ENCODE measurements at places on chromosomes 11 and 22. TPM values are rescaled to one million over a fixed set of nuclear protein-coding genes. Genes with fewer than 3 reads are reported as not detected.

VPREB1 gene
- not detected for total RNA-seq

TBX1 gene
- 4.1 TPM for total RNA-seq

NOX4 gene
- not detected for total RNA-seq

ANO1 gene
- total RNA-seq, result 0.82 TPM

PHLDA2 gene
- total RNA-seq, result 98.6 TPM

ROBO4 gene
- not detected for total RNA-seq

APOA1 gene
- 0.10 TPM for total RNA-seq

CATSPERZ gene
- 2.6 TPM for total RNA-seq

CCDC116 gene
- total RNA-seq, result 0.06 TPM

DGAT2 gene
- total RNA-seq, result 2.1 TPM

RIMBP3B gene
- 0.38 TPM for total RNA-seq

OR5L2 gene
- total RNA-seq, result not detected

BRSK2 gene
- 5.6 TPM for total RNA-seq

CBLIF gene
- total RNA-seq, result not detected

SLC43A3 gene
- 0.62 TPM for total RNA-seq

ACRV1 gene
- not detected for total RNA-seq

GAL gene
- total RNA-seq, result 22.8 TPM

NAT10 gene
- total RNA-seq, result 55.9 TPM

RBMXL2 gene
- total RNA-seq, result not detected

THY1 gene
- 14.5 TPM for total RNA-seq

LINC01488 gene
- total RNA-seq, result not detected

SHANK2 gene
- total RNA-seq, result 6.6 TPM

ARHGAP20 gene
- not detected for total RNA-seq

SEPTIN5 gene
- 7.2 TPM for total RNA-seq

SMC1B gene
- not detected for total RNA-seq

SYT12 gene
- total RNA-seq, result 13.6 TPM

P2RX6 gene
- 0.70 TPM for total RNA-seq

KCNJ5 gene
- total RNA-seq, result not detected

ZBTB16 gene
- not detected for total RNA-seq

OR51A7 gene
- not detected for total RNA-seq

STX5 gene
- total RNA-seq, result 25.8 TPM

CARD16 gene
- total RNA-seq, result not detected

GRIA4 gene
- not detected for total RNA-seq

UBQLN3 gene
- not detected for total RNA-seq
